ENCODE measurements at places on chromosomes 16 and 17.

DNA sequence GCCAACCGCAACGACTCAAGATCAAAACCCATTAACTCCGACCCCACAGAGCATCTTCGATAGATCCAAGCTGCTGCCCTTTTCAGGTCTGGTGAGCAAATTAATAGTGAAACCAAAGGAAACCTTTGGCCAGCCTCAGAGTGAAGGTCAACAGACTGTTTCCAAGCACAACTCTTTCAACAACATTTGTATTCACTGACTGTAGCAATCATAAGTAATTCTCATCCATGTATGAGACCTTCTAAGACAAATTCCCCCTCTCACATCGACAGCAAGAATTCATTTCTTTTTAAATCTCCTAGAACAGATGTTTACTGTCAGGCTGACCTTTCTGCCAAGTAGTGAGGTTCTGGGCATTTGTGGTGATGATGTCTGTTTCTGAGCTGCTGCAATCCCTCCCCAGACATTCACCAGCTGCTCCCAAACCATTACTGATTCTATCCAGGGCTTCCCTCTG, 64.2 kb downstream of the SLC39A11 start:
- no peak for DNase-seq

GRCh38 chr17:35448899-35449227, 297 bp upstream of the SLFN13 start:
- no peak for DNase-seq

DNA sequence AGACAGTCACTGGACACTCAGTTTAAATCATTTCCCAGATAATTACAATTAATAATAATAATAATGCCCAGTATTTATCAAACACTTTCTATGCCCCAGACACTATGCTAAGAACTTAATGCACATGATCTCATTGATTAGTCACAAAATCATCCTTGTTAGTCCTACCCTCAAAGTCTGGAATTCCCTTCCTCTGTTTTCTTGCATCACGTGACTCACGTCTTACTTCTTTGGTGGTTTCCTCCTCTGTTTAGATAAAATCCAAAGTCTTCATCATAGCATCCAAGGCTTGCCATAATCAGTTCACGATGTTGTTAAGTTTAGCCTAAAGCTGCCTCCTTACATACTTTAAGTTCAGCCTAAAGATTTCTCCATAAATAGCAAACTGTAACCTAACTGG, 471.9 kb downstream of the PMP22 start:
- DNase-seq = no peak

- DNase-seq = peak; percentile 97
Measured at GRCh38 chr17:59220328-59221158, at the start of gene GDPD1. Gene GDPD1 (plus strand): TSS chr17:59220511. CDS start chr17:59220610, 99 bp downstream.

GRCh38 chr16:56866955-56867830, 2.2 kb downstream of the SLC12A3 start:
- peak; percentile 9 for DNase-seq

DNA sequence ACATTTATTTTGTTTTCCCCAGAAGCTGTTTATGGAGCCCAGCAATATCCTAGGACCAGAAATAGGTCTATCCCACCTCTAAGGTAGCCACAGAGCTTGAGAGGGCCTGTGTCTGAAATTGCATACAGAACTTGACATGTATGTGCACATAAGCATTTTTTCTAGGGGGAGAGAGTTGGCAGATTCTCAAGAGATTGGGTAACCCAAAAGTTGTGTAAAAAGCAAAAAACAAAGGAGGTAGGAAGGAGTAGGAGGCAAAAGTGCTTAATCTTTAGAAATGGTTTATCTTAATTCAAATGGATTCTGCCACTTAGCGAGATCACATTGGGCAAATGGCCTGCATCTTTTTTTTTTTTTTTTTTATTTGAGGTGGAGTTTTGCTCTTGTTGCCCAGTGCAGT, 3.5 kb downstream of the PLK1 start:
- DNase-seq = no peak

GRCh38 chr17:75610103-75610984, 22.7 kb downstream of the MYO15B start:
- DNase-seq = no peak

- peak; percentile 34 for DNase-seq
Measured at GRCh38 chr16:11674001-11674817, 6.0 kb downstream of the SNN start.

GRCh38 chr16:68447653-68448359, 502 bp downstream of the SMPD3 start:
- DNase-seq = no peak

- no peak for DNase-seq
Measured at GRCh38 chr17:10931133-10931532, 93.2 kb upstream of the PIRT start.

DNA sequence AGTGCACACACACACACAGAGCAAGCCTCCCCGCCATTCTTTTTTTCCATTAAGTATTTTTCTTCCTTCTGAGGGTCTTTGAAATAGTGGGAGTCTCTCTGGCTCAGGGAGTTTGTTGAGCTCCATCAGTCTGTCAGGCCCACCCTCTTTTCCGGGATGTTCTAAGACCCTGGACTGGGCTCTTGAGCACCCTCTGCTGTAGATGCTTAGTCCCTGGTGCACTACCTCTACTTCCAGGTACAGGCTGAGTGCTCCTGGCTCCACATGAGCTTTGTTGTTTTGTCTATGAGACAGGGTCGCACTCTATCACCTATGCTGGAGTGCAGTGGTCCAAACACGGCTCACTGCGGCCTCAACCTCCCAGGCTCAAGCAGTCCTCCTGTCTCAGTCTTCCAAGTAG, 20.7 kb downstream of the LIMD2 start:
- no peak for DNase-seq

- DNase-seq = no peak
Measured at GRCh38 chr17:16329519-16330271, 23.6 kb downstream of the CENPV start.

GRCh38 chr17:45149669-45150664, 1.7 kb downstream of the HEXIM1 start:
- no peak for DNase-seq

DNA sequence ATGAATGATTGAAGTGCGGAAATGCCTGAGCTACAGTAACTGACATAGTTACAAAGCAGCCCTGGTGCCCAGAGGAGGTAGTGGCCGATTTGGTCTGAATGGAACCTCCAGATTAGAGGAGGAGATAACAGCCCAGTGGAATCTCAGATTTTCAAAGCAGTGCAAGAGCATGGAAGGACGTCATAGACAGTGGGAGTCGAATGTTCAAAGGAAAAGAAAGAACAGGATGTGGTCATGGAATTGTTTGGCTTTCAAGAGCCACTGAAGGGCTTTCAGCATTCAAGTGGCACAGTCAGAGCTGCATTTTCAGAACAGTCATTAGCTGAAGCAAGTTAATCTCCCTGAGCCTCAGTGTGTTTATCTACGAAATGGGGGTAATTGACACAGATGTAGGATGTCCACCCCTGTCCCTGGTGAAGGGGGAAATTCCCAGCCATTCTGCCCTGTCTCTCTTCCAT, 104.6 kb upstream of the CACNG3 start:
- DNase-seq = no peak

- no peak for DNase-seq
Measured at GRCh38 chr16:56909527-56909979, 22.4 kb upstream of the HERPUD1 start.

DNA sequence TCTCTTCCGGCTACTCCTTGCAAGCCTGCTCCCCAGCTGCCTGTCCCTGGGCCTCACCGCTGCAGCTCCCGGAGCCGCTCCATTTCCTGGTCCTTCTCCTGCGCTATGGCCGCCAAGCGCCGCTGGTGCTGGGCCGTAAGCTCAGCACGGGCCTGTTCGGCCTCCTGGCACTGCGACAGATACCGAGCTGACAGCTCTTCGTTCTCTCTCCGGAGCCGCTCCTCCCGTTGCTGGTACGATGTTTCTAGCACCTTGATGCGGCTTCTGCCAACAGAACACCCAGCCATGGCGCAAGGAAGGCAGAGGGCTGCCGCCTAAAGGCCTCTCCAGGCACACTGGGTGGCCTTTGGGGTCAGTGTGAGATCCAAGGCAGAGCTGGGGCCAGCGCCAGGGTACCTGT, 14.9 kb upstream of the MRPL38 start:
- DNase-seq = no peak

DNA sequence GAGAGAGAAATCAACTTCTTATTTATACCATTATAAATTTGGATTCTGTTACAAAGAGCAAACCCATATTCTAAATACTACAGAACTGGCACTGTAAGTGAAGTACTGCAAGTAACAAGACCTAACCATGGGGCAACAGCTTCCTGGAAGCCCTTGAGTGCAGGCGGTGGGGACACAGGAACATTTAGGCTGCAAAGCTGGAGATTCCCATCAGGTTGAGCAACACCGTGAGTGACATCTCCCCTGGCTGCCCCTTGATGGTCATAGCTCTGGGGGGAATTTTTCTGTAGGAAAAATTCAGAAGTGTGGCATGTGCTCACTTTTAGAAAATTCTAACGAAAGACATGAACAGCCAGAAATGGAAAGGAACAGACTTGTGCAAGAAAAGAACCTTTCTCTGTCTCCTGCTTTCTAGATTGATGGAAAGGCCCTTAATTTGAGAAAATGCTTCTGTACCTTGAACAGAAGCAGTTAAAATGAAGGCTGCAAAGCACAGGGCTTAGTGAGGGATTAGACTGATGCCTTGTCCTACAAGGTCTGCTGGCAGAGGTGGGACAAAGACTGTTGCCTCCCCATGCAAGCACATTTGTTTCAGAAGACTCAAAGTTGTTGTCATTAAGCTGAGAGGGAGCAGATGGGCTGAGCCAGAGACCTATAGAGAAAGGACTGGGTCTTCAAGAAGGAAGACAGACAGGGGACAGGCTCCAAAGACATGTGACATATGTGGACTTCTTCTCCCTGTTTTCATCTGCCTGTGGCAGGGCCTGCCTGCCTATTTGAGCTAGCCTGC, 380.8 kb downstream of the SLC39A11 start:
- DNase-seq = no peak

- DNase-seq = no peak
Measured at GRCh38 chr17:41563607-41564170, 8.2 kb downstream of the KRT9 start.

- peak; percentile 78 for DNase-seq
Measured at GRCh38 chr16:569445-570254, at the start of gene PIGQ. Gene PIGQ (plus strand): TSS chr16:569968. CDS start chr16:574075, 4,107 bp downstream.

DNA sequence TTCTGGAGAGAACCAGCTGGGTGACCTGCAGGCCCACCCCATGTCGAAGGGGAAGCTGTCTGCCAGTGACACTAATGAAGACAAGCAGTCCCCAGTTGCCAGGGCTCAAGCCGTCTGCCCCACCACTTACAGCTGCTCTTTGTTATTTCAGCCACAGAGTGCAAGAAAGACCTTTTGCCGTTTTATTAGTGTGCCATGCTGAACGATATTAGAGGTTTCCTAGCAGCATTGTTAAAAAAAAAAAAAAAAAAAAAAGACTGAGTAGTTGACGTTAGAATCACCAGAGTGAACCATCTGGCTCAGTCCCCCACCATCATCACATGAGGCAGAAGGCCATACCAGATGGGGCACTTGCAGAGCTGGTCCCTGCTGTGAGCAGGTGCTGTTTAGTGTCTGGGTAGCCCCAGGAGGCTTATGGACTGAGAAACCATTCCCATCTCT, 26.5 kb upstream of the SLC39A11 start:
- DNase-seq = no peak

GRCh38 chr16:88406096-88407041, 23.6 kb downstream of the ZNF469 start:
- no peak for DNase-seq

GRCh38 chr17:2181206-2181896, 122.2 kb downstream of the SMG6 start:
- no peak for DNase-seq

DNA sequence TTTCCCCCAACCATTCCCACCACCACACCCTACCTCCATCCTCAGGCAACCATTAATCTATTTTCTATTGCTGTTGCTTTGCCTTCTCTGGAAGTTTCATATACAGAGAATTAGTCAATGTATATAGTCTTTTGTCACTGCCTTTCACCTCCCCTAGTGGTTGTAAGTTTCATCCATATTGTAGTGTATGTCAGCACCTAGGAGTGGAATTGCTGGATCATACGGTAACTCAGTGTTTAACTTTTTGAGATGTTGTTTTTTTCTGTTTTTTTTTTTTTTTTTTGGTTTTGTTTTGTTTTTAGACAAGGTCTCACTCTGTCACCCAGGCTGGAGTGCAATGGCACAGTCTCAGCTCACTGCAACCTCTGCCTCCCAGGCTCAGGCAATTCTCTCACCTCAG, 16.9 kb downstream of the EEF2K start:
- DNase-seq = no peak

DNA sequence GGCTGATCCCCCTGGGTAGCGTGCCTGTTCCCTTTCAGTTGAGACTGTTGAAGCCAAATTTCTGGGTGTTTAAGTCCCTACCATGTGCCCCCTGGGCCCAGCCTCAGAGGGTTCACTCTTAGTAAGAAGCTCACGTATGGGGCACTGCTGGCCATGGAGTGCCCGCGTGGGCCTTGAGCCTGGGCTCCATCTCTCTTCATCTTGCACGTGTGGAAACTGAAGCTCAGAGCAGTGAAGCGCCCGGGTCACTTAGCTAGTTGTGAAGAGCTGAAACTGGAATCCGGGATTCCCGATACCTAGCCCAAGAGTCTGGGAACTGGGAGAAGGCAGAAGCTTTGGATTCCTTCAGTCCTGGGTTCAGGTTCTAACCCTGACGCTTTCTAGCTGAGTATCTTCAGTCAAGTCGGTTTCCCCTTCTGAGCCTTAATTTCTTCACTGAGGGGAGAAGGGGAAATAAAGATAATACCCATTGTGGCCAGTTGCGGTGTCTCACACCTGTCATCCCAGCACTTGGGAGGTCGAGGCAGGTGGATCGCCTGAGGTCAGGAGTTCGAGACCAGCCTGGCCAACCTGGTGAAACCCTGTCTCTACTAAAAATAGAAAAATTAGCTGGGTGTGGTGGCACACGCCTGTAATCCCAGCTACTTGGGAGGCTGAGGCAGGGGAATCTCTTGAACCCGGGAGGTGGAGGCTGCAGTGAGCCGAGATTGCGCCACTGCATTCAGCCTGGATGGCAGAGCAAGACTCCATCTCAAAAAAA, 103.9 kb downstream of the OR1D5 start:
- no peak for DNase-seq

DNA sequence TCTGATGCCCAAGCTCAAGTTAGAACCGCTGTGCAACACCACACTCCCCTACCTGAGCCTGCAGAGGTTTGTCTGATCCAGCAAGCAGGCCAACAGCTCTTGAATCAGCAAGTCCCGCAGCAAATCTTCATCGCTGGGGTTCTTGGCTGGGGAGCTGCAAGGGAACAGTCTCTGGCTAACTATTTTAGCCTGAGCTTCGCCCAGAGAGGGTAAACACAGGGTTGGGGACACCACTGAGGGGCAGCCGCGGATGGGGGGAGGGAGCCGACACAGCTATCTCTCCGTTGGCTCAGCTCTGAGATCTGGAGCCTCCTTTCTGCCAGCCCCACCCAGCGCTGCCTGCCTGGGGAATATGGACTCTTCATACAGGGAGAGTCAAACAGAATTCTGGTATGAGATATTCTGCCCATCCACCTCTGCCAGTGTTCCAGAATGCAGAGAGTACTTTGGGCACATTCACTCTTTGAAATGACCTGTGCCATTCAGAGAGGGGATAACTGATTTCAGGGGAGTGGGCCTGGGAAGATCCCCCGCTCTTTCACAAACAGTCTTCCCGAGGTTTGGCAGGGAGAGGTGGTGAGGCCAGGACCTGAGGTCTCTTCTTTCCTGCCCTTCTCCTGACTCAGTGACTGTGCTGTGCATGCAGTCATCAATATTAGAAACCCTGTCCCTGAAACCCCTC, 7.4 kb downstream of the GIP start:
- no peak for DNase-seq

- no peak for DNase-seq
Measured at GRCh38 chr17:33121756-33122155, 130.1 kb downstream of the SPACA3 start.

All from T-helper 2 cell (primary cell).